T-helper 17 cell (primary cell): ENCODE measurements at places on chromosomes 5 and 9.

GRCh38 chr9:101993771-101994170 is 255.3 kb upstream of the GRIN3A start:
- DNase-seq: no peak

GRCh38 chr5:179872828-179873575 is 14.4 kb upstream of the MRNIP start:
- DNase-seq: no peak

GRCh38 chr9:86577420-86578333 is 223.5 kb upstream of the TUT7 start:
- DNase-seq: no peak

DNA sequence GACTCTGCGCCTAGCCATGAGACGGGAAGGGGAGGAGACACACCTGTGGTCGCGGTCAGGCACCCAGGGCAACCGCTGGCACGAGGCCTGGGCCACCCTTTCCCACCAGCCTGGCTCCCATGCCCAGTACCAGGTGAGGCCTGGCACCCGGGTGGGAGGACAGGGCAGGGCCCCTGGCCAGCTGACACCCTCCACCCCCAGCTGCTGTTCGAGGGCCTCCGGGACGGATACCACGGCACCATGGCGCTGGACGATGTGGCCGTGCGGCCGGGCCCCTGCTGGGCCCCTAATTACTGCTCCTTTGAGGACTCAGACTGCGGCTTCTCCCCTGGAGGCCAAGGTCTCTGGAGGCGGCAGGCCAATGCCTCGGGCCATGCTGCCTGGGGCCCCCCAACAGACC is 5.0 kb downstream of the MAMDC4 start:
- DNase-seq: peak; percentile 1

- no peak for DNase-seq
Measured at GRCh38 chr5:8693341-8693844, 824.4 kb downstream of the MTRR start.

- DNase-seq: no peak
Measured at GRCh38 chr5:43017428-43017815, 22.7 kb downstream of the ANXA2R start.

DNA sequence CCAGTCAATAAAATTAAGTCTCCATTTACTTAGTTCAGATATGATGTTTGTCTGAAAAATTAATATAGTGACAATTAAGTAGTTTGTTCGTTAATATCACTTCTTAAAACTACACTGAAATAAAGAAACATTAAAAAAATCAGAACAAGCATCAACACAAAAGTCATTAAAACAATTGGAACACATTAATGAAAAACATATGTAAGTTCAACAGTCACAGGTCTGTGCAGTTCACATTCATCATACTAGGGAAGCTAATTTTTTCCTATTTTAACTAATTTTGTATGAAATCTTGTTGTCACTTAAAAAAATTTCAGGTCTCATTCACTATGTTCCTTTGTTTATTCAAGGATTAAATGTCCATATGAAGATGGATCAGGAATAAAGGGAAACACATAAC is 22.5 kb downstream of the POC5 start:
- no peak for DNase-seq

DNA sequence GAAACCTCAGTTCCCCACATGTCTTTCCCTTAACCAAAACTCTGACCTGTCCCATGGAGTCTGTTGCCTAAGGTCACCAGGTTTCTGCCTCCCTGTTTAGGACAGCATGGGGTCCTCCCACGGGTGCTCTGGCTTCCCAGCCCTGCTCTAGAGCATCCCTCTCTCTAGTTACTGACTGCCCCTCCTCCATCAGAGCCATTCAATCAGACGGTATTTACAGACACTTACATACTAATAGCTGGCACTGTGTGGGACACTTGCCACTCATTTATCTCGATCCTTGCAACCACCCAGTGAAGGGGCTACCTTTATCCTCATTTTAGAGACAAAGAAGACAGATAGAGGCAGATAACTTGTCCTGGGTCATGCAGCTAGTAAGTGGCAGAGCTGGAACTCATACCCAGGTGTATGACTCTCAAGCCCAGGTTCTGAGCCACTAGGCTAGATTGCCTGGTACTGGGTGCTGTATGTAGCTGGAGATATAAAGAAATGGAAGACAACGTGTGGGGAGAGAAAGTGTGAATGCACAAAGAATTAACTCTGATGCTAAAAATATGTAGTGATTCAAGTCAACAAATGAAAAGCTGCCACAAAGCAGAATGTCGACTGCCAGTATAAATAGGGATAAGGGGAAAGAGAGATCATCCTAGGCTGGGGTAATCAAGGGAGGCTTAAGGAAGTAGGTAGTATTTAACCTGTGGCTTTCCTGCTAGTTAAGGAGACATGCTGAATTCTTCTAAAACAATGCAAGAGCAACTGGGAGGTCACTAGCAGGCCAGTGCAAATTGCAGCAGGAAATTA is 52.5 kb upstream of the PDE8B start:
- no peak for DNase-seq

DNA sequence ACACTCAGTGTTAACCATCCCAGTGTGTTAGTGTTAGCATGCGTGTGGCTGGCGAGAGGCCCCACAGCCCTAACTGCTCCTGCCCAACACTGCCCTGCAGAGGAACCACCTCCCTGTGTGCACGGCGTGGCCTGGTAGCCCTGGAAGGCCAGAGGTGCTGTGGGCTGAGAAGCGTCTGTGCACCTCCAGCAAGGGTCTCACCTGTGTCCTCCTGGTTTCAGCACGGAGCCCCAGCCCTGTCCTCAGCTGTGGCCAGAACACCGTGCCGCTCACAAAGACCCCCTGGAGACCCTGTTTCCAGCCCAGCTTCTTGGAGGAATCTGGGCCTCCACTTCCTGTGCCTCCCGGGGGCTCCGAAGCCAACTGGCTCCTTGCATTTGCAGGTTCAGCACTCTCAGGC is 56.1 kb upstream of the NRARP start:
- no peak for DNase-seq

- no peak for DNase-seq
Measured at GRCh38 chr9:13491138-13491492, 211.6 kb upstream of the MPDZ start.

- no peak for DNase-seq
Measured at GRCh38 chr5:33299621-33300208, 141.1 kb upstream of the TARS1 start.
